NCI-H1436 (cell line): ENCODE measurements at places on chromosomes 5 and 9.

GRCh38 chr9:36247356-36247755 lies 10.9 kb downstream of the GNE start:
- no peak for DNase-seq

DNA sequence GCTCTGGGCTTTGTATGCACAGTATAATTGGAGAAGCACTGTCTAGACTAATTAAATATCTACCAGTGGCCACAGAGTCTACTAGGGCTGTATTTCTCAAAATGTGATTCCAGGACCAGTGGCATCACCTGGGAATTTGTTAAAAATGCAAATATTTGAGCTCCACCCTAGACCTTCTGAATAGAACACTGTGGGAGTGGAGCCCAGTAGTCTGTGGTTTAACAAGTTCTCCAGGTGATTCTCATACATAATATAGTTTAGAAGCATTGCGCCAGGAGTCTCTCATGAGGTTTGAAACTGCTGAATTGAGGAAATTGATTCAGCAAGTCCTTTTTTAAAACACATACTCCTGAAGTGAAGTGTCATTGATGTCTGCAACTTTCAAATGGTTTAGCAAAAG lies 74.7 kb downstream of the FCHO2 start:
- no peak for DNase-seq

DNA sequence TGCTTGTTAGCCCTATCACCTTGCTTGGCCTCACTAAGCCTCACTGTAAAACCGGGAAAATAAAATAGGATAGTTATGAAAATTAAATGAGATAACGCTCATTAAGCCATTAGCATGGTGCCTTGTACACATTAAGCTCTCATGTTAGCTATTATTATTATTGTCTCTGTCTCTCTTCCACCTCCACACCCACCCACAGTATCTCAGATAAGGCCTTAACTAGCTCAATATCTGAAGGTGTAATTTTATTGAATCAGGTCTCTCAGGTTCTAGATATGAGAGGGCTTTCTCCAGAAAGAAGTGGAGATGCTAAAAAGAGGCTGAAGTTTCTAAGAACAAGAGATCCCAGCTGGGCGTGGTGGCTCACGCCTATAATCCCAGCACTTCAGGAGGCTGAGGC lies 27.6 kb downstream of the GFRA3 start:
- DNase-seq: no peak

- DNase-seq: no peak
These were observed 104.9 kb downstream of the PIK3R1 start for GRCh38 chr5:68320413-68320986.

- no peak for DNase-seq
These were observed 59.5 kb downstream of the EGFLAM start for GRCh38 chr5:38317868-38318267.
